SW 1271 (cell line): ENCODE measurements at places on chromosomes 2 and 18.

- no peak for DNase-seq
Measured at GRCh38 chr2:219836647-219837177, 209.3 kb downstream of the SLC4A3 start.

GRCh38 chr2:6993936-6994335, 76.7 kb downstream of the RNF144A start:
- DNase-seq = no peak

DNA sequence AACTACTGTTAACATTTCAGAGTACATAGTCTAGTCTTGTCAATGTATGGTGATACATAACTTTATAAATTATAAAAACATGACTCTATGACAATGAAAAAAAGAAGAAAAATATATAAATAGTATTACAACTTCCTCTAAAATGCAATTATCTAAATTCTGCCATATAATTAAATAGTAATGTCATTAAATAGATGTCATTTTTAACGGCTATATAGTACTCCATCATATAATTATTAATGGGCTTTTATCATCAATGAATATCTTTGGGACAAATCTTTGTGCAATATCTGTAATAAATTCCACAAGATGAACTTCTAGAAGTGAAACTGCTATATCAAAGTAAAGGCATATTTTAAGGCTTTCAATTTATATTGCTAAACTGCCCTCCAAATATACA, 24.8 kb downstream of the ATF2 start:
- no peak for DNase-seq

DNA sequence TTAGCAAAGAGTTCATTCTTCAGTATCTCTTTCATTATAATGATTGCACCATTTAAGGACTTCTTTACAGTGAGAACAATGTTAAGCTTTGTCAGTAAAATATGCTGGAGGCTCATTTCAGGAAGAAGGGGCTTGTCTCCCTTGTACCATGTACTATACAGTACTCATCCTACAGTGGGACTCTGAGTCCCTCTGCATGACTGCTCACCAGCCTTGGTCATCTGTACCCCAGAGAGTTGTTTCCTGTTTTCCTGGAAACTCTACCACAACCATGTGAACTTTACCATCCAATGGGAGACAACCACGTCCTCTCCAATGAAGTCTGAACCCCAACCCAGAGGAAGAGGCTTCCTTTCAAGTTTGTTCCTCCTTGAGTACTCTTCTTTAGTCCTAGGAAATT, 1171.1 kb upstream of the CRIM1 start:
- DNase-seq = no peak

- DNase-seq = no peak
Measured at GRCh38 chr2:20182241-20182931, 42.5 kb downstream of the SDC1 start.

DNA sequence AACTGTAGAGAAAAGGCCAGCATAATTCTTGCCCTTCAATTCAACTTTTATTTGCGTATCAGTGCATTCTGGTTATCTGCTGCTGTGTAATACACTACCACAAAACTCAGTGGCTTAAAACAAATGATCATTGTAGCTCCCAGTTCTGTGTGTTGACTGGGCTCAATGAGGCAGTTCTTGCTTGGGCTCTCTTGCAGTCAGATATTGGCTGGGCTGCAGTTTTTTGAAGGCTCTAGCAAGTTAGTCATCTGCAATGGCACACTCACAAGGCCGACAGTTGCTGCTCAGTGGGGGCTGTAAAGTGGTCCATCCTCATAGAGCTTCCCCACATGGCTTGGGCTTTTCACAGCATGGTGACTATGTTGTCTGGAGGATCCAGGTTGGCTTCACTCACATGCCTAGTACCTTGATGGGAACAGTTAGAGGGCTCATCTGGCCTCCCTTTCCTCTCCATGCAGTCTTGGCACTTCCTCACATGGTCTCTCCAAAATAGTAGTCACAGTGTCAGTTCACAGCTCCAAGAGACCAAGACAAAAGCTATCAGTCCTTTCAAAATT, 110.6 kb upstream of the TNP1 start:
- DNase-seq = no peak

DNA sequence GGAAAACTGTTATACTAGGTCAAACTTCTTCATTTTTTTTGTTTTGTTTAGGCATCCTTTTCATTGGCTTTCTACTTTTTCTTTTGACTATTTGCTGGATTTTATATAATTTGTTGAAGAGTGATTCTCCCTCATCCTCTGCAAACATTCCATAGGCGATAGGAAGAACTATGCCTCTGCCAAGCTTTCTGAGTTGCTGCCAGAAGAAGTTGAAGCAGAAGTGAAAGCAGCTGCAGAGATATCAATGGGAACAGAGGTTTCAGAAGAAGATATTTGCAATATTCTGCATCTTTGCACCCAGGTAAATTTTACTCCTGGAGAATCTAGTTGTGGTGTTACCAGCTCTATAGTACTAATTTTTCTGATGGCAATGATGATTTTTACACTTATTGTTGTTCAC, 25.4 kb downstream of the NOP58 start:
- no peak for DNase-seq

GRCh38 chr2:10035633-10036032, 7.7 kb upstream of the KLF11 start:
- DNase-seq = no peak

- no peak for DNase-seq
Measured at GRCh38 chr2:207251573-207252192, 85.9 kb upstream of the KLF7 start.

- DNase-seq = no peak
Measured at GRCh38 chr18:75314117-75314516, 103.5 kb downstream of the TSHZ1 start.

GRCh38 chr2:151765760-151766410, 31.6 kb upstream of the NEB start:
- no peak for DNase-seq

- DNase-seq = no peak
Measured at GRCh38 chr2:217685255-217685605, 317.6 kb downstream of the TNS1 start.

DNA sequence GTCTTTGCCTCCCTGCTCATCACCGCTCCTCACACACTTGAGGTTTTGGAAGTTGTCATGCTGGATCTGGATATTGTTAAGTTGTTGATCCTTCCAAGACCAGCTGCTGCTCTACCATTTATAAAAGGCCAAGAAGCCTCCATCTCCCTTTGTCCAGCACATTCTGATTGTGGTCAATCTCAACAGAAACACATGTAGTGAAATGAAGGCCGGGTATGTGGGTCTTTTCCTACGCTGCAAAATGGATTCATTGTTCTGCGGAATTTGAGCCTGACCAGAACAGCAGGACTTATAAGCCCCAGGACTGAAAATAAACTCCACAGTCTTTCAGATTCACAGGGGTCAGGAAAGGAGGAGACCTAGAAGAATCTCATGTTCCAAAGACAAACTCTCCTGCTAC, 238.4 kb downstream of the CMPK2 start:
- no peak for DNase-seq

DNA sequence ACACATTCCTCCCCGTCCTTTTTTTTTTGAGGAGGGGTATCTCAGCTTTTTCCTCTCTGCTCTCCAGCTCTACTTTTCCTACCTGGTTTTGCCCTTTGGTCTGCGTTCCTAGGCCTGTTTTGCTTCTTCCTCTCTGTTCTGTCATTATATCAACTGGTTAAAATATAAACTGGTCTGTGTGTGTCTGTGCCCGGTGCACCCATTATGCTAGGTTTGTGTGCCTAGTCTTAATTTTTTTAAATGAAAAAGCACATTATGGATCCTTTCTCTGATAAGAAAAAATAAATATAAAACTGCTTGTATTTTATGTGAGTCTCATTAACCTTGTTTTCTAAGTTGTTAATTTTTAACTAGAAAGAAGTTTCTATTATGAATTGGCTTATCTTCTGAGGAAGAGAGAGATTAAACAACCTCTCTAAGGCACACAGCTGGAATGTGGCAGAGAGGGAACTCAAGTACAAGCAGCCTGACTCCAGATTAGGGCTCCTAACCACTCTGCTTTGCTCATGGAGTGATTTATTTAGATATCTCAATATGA, 17.4 kb downstream of the SLC38A11 start:
- no peak for DNase-seq

DNA sequence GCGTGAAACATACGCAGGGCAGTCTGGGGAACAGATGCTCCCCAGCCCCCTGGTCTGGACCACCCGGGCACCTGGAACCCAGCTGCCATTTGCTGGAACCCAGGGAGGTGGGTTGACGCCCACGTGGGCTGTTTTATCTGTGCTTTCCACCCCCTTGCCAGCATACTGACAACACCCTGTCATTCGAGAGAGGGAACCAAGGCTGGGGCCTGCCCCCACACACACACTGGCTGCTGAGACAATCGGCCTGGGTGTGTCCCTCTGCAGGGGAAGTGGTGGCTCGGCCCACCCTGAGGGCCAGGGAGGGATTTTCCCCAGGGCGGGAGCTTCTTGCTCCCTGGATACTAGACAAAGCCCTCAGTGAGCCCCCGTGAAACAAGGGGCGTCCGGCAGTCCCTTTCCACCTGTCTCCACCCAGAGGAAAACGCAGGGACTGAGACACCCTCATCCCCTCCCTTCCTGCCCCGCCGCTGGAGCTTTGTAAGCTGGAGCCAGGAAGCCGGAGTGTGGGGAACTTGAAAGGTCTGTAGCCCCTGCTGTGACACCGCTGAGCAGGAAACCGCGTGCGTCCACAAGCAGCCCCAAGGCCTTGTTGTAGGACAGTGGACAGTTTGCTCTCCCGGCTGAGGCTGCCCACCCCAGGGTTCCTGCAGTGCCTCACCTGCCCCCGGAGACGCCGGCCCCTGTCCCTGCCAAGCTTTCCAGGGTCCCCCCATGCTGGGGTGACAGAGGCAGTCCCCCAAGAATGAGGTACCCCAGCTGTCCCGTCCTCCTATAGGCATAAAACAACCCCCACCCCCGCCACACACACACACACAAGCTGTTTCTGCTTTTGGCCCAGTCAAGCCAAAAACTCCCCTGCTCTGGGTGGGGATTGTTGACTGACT, 14.1 kb upstream of the KLF11 start:
- DNase-seq = no peak

- DNase-seq = no peak
Measured at GRCh38 chr18:10965119-10965518, 184.2 kb downstream of the PIEZO2 start.

DNA sequence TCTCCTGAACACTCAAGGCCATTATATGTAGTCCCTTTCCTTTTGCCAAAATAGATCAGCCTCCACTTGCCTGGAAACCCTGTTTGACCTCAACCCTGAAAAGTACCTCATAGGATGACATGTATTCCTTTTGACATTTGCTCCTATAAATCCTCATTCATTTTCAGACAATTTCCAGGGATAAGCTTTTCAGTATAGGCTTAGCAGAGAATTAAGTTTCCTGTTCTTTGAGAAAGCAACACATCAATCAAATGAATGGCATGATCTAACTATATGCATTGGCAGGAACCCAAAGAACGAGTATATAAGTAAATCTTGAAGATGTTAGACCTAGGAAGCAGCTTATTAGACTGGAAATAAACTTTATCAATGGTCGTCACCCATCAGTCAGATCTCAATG, 483.0 kb downstream of the CCDC85A start:
- no peak for DNase-seq

GRCh38 chr2:168515502-168515901, 59.4 kb downstream of the CERS6 start:
- no peak for DNase-seq

DNA sequence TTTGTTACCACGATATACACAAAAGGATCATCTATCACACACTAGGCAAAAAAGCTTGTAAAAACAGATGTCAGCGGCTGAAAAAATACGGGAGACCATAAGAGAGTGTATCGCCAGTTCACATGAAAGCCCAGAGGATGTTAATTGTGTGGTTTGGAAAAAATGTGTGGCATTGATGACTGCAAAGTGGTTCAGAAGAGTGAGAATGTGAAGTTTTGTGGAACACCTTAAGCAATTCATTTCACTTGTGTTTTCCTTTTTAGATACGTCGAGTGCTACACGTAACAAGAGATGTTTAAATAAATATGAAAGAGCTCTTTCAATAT, 61.7 kb upstream of the DAPL1 start:
- no peak for DNase-seq

DNA sequence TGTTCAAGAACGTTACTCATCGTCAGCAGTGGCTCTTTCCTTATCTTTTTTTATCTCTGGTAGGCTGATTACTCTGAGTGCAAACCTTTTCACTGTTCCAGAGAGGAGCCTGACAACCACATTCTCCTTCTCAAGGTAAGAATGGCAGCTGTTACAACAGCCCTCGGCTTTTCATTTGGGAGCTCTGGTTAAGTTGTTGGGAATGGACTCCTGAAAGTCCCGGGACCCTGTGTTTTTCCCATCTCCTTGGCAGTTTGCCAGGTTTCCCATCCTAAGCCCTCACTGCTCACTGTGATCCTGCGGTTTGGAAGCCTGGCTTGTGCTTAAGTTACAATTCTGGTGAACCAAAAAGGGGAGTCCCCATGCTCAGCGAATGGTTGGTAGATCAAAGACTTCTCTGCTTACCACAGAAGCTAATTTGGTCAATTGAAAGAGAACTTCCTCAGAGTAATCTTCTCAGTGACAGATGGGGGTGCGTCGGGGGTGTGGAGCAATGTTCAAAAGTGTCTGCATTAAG, 122.3 kb downstream of the LYPD6B start:
- DNase-seq = no peak

- no peak for DNase-seq
Measured at GRCh38 chr2:237062585-237062984, 23.1 kb upstream of the COPS8 start.

DNA sequence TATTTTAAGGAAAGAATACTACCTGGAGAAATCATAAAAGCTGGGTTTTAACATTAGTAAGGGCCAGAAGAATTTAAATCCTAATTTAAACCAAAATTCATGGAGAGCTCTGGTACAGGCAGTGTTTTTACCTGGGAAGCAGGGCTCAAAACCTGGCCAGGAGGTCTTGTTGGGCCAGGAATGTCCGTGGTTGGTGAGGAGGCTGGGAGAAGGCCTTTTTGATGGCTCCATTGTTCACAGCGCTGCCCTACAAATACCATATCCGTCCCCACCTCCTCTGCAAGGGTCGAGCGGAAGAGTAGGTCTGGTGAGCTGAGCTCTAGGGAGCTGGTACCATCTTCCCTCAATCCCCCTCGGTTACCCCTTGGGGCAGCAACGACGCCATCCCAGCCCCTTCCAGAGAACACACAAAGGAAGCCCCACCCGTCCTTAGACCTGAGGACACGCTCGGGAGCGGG, 10.9 kb upstream of the HOXD1 start:
- no peak for DNase-seq

GRCh38 chr2:111201214-111201613, 80.5 kb downstream of the BCL2L11 start:
- no peak for DNase-seq

GRCh38 chr2:100194951-100195350, 52.6 kb upstream of the AFF3 start:
- DNase-seq = no peak

DNA sequence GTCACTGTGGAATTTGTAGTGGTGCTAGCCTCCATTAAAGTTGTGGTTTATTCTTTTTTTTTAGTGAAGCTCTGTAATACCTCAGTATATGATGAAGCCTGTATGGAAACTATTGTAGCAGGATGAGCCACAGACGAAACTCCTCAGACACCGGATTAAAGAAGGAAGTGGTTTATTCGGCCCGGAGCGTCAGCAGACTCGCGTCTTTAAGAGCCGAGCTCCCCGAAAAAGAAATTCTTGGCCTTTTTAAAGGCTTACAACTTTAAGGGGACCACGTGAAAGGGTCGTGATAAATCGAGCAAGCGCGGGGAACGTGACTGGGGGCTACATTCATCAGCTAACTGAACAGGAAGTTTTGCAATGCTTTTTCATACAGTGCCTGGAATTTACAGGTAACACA, 8.1 kb upstream of the CCL20 start:
- no peak for DNase-seq
